ENCODE measurements at places on chromosomes 12 and 14. TPM values are rescaled to one million over a fixed set of nuclear protein-coding genes. Genes with fewer than 3 reads are reported as not detected.

- DNase-seq: peak; percentile 27
These were observed 126.9 kb upstream of the RAP1B start for GRCh38 chr12:68483592-68484383.

GRCh38 chr14:80354860-80355581 lies 143.7 kb upstream of the DIO2 start:
- DNase-seq: no peak

Gene GUCY2C
- total RNA-seq: not detected

DNA sequence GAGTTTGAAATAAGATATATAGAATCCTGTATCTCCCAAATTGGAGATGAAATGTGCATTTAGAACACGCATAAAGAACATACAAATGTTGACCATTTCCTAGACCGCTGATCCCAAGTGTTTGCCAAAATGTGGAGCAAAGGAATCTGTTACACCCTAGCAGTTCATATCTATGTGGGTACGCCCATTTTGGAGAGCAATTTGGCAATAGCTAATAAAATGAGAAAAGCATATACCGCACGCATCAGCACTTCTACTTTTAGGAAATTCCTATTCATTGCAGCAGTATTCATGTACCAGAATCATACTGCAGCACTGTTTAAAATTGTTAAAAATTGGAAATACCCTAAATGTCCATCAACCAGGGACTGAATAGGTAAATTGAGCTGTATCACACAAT lies 937.8 kb downstream of the BCL11B start:
- no peak for DNase-seq

Gene RPL10L
- total RNA-seq: 0.43 TPM

Gene GARIN6
- total RNA-seq: not detected

DNA sequence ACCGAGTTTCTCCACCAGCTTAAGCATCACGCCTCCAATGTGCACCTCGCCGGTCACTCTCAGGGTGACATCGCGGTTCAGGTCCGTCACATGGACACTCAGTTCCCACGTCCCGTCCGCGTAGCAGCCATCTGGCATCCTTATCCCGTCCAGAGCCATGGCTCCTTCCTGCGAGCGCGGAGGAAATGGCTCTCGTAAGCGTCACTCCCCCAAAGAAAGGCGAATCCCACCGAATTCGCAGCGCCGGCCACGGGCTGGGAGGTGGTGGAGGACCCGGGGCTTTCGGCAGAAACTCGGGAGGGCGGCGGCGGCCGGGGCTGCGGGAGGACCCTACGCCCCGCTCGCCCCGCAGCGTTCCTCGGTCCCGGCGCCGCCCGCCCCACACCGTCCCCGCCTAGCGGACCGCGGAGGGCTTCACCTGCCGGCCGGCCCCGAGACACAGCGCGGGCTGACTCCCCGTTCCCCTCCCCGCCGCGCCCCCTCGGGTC lies 396 bp downstream of the FERMT2 start:
- peak; percentile 44 for DNase-seq

Gene CBLN3
- 1.7 TPM for total RNA-seq

GRCh38 chr14:58639198-58639565 lies 1.4 kb downstream of the DACT1 start:
- no peak for DNase-seq

DNA sequence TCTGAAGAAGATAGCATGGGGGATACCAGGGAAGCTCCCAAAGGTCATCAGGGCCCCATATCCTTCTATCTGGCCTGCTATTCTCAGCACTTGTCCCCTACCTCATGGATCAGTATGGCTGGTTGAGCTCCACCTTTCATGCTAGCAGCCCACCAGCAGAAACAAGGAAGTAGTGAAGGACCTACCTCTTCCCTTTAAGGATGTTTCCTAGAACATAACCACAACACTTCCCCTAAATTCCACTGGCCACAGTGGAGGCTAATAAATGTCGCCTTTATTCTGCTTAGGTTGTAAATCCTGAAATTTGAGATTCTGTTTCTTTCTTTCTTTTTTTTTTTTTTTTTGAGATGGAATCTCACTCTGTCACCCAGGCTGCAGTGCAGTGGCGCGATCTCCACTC lies 128.6 kb upstream of the PARP11 start:
- DNase-seq: no peak

Gene INHBC
- total RNA-seq: not detected

Gene IFNG-AS1
- not detected for total RNA-seq

DNA sequence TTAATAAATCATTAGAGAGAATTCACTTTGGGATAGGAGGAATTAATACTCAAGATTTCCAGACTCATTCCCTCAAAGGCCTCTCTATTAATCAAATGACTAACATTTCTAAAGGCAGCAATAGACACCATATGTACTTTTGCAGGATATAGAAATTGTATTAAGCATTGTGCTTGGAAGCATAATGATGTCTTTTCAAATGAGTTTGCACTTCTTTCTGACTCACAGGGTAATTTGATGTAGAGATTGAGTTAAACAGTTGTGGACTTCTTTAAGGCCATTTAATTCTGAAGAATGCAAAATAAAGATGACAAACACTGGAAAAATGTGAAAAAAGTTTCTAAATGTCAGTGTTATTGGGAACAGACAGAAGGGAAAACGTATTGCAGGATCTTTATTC lies 63.4 kb upstream of the CSRP2 start:
- peak; percentile 60 for DNase-seq

DNA sequence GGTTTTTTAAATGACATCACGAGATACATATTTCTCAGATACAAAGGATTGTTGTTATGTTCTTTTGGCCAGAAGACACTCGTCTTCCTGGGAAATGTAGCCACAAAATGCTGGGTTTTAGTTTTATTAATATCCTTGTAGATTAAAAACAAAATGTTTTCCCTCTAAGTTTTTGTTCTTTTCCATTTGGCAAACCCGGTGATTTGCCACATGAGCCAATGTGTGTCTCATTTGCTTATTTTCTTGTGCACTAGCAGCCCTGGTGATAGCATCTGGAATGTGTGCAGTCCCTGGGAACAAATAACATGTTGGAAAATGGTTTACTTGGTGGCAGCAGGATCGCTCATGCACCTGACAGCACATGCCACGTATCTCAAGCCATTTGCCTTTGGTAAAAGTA lies 61.0 kb downstream of the HMGA2 start:
- DNase-seq: peak; percentile 39

Gene SMCO3
- total RNA-seq: under 0.01 TPM

GRCh38 chr14:29709490-29709889 lies 218.2 kb downstream of the PRKD1 start:
- DNase-seq: peak; percentile 24

Gene P2RX2
- total RNA-seq: not detected

DNA sequence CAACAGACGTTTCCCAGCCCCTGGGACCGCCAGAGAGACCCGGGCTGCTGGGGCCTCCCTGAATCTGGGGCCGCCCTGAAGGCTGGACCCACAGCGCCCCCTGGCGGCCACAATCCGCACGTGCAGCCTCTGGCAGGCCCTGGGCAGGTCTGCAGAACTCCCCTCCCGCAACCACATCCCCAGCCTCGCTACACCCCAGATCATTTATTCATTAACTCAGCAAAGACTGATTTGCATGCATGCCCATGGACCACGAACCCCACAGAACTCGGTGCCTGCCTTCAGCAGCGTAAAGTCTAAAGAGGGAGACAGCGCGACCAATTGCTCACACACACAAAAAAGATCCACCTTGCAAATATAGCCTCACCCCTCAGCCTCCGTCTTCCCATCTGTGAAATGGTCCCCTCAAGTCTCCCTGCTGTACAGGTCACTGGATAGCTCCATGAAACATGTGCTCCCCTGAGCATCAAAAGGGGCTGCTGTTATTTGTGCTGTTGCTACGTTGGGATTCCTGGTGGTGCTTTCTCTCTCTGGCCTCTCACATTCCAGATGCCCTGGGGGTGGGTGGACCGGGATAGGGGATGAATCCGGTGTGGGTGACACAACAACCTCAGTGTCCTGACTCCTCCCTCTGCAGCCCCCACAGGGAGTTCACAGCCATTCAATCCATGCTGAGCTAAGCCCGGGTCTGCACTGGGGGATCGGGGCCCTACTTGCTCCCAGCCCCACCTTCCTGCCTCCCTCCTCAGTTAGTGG lies 96.4 kb downstream of the SCARB1 start:
- DNase-seq: peak; percentile 73

Gene PRICKLE1
- 13.9 TPM for total RNA-seq

Gene KRT1
- total RNA-seq: not detected

DNA sequence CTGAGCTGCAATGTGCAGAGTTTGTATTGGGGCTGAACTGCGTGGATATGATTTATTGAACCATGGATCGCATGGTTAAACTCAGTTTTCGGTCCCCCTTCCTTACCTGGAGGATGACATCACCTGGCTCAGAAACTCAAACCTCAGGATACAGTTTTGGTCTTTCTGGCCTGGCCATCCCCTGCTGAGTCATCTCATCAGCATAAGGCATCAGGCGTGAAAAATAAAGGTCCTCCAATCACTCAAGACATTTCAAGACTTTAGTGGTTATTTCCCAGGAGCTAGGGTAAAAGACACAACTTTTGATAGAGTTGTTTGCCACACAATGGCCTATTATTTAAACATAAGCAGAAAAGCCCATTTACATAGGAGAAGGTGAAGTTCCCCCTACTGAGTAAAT lies 631.1 kb upstream of the TMEM132C start:
- DNase-seq: no peak

Gene DACT1
- total RNA-seq: 35.8 TPM

Gene TMEM229B
- 0.64 TPM for total RNA-seq

Gene KITLG
- 13.8 TPM for total RNA-seq

Gene TMEM63C
- not detected for total RNA-seq

Gene KCNC2
- total RNA-seq: 0.43 TPM

Gene KLRD1
- total RNA-seq: under 0.01 TPM

Gene KCNJ8
- total RNA-seq: 19.4 TPM

Gene MYBPC1
- total RNA-seq: not detected

DNA sequence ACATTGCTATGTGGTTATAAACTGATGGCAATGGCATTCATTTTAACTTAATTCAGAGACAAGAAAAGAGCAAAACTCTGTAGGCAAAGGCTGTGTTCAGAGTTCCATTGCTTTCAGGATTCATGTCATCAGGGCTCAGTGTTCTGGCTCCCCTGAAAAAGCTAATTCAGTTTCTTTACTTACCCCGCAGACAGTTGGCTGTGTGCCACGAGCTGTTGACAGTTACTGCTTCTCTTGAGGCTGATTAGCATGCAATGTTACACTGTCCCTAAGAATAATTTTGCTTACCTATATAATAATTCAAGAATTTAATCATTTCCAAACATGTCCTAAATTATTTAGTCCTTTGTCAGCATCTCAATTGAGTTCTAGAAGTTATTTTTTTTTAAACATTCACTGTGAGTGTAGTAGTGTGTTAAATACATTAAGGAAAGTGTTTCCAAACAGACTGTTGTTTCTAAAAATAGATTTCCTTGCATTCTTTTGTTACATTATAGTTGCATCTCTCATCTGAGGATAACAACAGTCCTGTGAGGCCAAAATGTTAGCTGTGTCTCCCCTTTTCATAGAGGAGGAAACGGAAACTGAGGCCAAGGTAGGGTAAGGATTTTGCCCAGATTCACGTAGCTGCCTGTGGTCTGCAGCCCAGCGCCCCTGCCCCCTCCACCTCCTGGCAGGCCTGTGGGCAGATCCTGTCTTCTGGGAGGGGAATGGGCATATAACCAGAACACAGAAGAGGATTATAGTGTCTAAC lies 98.6 kb downstream of the PELI2 start:
- peak; percentile 31 for DNase-seq

Gene ARMH4
- total RNA-seq: 3.0 TPM

DNA sequence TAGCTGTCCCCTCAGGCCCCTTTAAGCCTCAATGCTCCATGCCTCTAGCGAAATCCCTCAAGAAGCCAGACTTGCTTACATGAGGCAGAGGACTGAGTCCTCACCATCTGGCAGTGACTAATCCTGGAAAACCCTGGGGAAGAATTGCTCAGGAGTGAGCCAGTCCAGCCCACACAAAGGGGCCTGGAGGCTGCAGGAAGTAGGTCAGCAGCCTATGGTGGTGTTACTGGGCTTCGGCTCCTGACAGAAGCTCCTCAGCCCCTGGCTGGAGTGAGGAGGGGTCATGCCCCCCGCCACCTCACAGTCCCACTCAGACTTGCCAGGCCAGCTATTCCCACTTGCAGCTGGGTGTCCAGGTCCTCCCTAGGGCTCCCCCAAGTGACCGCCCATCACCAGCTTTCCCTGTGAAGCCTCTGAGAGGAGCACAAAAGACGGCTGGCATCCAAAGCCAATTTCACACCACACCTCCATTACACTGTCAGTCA lies 250.5 kb downstream of the DPF3 start:
- DNase-seq: peak; percentile 96

- no peak for DNase-seq
These were observed at the start of gene CLEC7A for GRCh38 chr12:10130042-10130441. Gene CLEC7A (minus strand): TSS chr12:10130199. CDS start chr12:10130082, 117 bp downstream.

DNA sequence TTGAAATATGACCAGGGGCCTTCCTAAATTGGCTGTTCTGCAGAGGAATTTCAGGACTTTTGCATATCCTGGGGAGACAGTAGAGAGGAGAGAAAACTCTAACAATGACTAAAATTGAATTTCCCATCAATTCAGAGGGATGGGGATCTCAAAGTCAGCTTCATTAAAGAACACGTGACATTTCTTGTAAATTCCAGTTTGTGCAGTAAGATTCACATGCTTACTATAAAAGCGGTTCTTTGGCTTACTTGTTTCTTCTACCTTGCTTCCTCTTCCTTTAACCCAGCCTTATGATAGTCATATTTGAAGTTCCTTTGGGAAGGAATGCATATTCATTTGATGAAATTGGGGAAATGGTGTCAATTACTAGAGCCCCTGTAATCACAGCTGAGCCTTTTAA lies 143.7 kb upstream of the GZMB start:
- no peak for DNase-seq

Data from fibroblast of villous mesenchyme (primary cell).